ENCODE measurements at places on chromosomes 3 and 15. TPM values are rescaled to one million over a fixed set of nuclear protein-coding genes. Genes with fewer than 3 reads are reported as not detected.

Gene UBE3A
- 20.2 TPM for polyA plus RNA-seq

Gene IL5RA
- 0.19 TPM for polyA plus RNA-seq

- no peak overlapping the region for H3K4me3 ChIP-seq
- H3K27me3 ChIP-seq = no peaks in the 10 kb centered on the region
- H3K36me3 ChIP-seq = no peaks in the 10 kb centered on the region
- no peak overlapping the region for H3K27ac ChIP-seq
Observed at GRCh38 chr3:133525435-133525834, 48.1 kb upstream of the CDV3 start.

DNA sequence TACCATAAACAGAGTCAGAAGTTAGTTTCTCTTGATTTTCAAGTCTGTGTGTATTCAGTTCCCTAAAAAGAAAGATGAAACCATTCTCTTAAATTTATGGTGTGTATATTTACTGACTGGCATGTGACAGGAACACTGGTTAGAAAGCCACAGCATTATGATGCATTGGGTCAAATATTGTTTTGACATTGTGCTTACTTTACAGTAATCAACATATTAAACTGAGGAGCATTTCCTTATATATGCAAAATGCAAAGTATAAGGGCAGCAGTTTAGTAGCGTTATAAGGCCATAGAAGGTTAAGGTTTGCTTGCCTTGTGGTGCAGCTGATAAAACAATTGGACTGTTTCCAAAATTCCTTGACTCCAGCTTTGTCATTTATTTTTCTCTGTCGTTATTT, 72.9 kb downstream of the EPHA3 start:
- H3K27ac ChIP-seq = no peak overlapping the region
- H3K27me3 ChIP-seq = no peaks in the 10 kb centered on the region
- no peaks in the 10 kb centered on the region for H3K36me3 ChIP-seq
- DNase-seq = no peak
- no peak overlapping the region for H3K4me3 ChIP-seq
- H3K4me1 ChIP-seq = no peaks in the 10 kb centered on the region

- peak overlapping the region; percentile 64 for H3K4me3 ChIP-seq
- H3K27ac ChIP-seq = peak overlapping the region; percentile 93
- peaks cover 53% of the 10 kb centered on the region for H3K4me1 ChIP-seq
- H3K27me3 ChIP-seq = no peaks in the 10 kb centered on the region
- DNase-seq = no peak
- no peaks in the 10 kb centered on the region for H3K36me3 ChIP-seq
Observed at GRCh38 chr15:67064607-67065530, 533 bp upstream of the SMAD3 start.

DNA sequence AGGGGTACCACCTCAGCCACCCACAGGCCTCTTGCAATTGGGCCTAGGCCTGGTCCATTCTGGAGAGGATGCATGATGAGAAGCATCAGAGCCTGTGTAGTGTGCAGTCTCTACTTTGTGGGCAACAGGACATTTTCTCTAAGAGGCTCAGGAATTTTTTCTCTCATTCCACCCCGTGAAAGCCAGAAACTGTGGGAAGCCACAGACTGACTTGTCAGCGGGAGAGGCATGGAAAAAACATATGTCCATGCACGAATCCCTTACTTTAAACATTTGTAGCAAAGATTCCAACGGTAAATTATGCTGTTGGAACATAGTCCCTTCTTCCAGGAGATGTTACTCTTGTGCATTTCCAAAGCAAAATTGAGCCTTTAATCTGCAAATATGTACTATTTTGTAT, 196.5 kb downstream of the KLHL25 start:
- H3K27ac ChIP-seq = peak overlapping the region; percentile 16
- H3K36me3 ChIP-seq = peaks cover 52% of the 10 kb centered on the region
- H3K27me3 ChIP-seq = no peaks in the 10 kb centered on the region
- no peak overlapping the region for H3K4me3 ChIP-seq

GRCh38 chr3:59518283-59519055, 468.6 kb upstream of the CFAP20DC start:
- no peaks in the 10 kb centered on the region for H3K27me3 ChIP-seq
- no peak overlapping the region for H3K4me3 ChIP-seq
- no peaks in the 10 kb centered on the region for H3K36me3 ChIP-seq

DNA sequence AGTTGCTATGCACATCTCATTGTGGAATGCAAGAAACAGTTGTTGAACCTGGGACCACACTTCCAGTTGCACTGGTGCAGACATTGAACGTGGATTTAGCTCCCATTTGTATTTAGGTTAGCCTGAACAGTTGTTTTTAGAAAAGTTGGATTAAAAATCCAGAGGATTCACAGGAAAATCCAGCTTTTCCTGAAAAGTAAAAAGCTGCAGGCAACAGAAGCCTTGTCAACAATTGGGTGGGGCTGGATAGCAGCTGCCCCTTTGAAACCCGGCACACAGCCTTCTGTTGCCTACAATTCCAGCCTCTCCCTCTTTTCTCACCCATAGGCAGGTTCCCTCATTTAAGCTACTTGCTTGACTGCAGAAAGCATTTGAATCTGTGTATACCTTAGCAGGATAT, 165.3 kb upstream of the TBL1XR1 start:
- no peak overlapping the region for H3K27ac ChIP-seq
- no peaks in the 10 kb centered on the region for H3K36me3 ChIP-seq
- peaks cover 53% of the 10 kb centered on the region for H3K4me1 ChIP-seq
- no peak overlapping the region for H3K4me3 ChIP-seq

- H3K27ac ChIP-seq = no peak overlapping the region
- no peak overlapping the region for H3K4me3 ChIP-seq
- H3K36me3 ChIP-seq = no peaks in the 10 kb centered on the region
- no peaks in the 10 kb centered on the region for H3K27me3 ChIP-seq
- DNase-seq = no peak
Observed at GRCh38 chr3:70737666-70738290, 425.3 kb upstream of the MDFIC2 start.

- H3K36me3 ChIP-seq = no peaks in the 10 kb centered on the region
- DNase-seq = no peak
- H3K4me3 ChIP-seq = no peak overlapping the region
Observed at GRCh38 chr3:59754456-59755129, 704.8 kb upstream of the CFAP20DC start.

GRCh38 chr3:62011666-62012065, 361.7 kb downstream of the FEZF2 start:
- no peaks in the 10 kb centered on the region for H3K27me3 ChIP-seq
- peaks cover 9% of the 10 kb centered on the region for H3K4me1 ChIP-seq
- DNase-seq = no peak
- H3K27ac ChIP-seq = no peak overlapping the region

GRCh38 chr3:121574449-121574848, 6.7 kb downstream of the ARGFX start:
- H3K4me1 ChIP-seq = no peaks in the 10 kb centered on the region
- peak; percentile 69 for DNase-seq
- no peak overlapping the region for H3K27ac ChIP-seq

GRCh38 chr3:34807611-34808010, 831.7 kb upstream of the ARPP21 start:
- DNase-seq = no peak
- H3K27me3 ChIP-seq = no peaks in the 10 kb centered on the region
- no peak overlapping the region for H3K27ac ChIP-seq
- no peak overlapping the region for H3K4me3 ChIP-seq
- H3K36me3 ChIP-seq = no peaks in the 10 kb centered on the region

GRCh38 chr3:47425383-47425778, 44.6 kb downstream of the PTPN23 start:
- H3K27me3 ChIP-seq = no peaks in the 10 kb centered on the region
- H3K27ac ChIP-seq = peak overlapping the region; percentile 17
- no peak overlapping the region for H3K4me3 ChIP-seq
- peaks cover 41% of the 10 kb centered on the region for H3K4me1 ChIP-seq
- DNase-seq = no peak
- peaks cover 70% of the 10 kb centered on the region for H3K36me3 ChIP-seq

All from stomach (tissue), 19 donors.